ENCODE measurements at places on chromosomes 16 and 17.

GRCh38 chr17:31598921-31599571, 207.6 kb downstream of the RAB11FIP4 start:
- H3K4me1 ChIP-seq, result no peaks in the 10 kb centered on the region
- H3K27ac ChIP-seq, result no peak overlapping the region
- H3K27me3 ChIP-seq, result peaks cover 11% of the 10 kb centered on the region
- no peak overlapping the region for H3K4me3 ChIP-seq
- no peak for DNase-seq

DNA sequence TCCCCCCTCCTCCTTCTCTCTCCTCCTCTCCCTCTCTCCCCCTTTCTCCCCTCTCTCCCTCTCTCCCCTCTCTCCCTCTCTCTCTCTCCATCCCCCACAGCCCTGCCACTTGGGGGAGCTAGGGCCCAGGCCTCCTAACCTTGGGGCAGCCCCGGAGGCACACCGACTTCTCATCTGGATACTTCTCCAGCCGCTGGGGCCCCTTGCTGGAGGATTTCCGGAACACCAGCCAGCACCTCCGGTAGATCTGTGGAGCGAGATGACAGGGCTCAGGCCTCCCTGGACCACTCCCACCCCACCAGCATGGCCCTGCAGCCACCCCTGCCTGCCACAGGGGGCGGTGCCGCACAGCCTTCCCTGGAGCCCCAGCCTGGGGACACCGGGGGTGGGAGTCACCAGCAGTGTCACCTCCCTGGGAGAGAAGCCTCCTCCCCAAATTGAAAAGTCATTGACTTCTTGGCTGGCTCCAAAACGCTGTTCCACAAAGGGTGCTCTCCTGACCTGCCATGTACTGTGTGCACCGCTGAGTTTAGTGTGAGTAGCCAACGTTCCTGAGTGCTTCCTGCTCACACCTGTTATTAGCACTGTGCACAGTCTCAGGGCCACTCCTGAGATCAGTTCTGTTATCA, 10.5 kb downstream of the DOK4 start:
- no peak overlapping the region for H3K27ac ChIP-seq
- H3K27me3 ChIP-seq, result no peaks in the 10 kb centered on the region
- H3K4me3 ChIP-seq, result no peak overlapping the region
- peak; percentile 91 for DNase-seq
- H3K4me1 ChIP-seq, result peaks cover 46% of the 10 kb centered on the region

DNA sequence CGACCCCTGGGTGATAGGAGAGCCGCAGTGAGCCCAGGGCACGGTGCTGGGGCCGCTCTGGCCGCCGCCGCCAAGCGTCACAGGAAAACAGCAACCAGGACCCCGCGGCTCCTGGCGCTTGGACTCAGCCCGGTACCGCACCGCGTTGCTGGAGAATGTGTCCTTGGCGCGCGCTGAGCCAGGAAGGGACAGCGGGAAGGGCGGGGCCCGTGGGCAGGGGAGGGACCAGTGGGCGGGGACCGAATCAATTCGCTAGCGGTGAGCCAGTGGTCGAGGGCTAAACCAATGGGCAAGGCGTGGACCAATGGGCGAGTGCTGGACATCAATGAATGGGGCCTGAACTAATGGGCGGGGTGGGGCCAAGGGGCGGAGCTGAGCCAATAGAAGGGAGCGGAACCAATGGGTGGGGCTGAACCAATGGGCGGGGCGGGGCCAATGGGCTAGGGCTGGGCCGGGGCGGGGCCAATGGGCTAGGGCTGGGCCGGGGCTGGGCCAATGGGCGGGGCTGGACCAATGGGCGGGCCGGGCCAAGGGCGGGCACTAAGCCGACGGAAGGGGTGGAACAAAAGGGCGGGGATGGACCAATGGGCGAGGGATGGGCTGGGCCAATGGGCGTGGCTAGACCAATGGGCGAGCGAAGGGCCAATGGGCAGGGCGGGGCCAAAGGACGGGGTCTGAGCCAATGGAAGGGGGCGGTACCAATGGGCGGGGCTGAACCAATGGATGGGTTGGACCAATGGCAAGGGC, 6.3 kb upstream of the FLYWCH1 start:
- DNase-seq, result peak; percentile 99
- peak overlapping the region; percentile 99 for H3K4me3 ChIP-seq
- peak overlapping the region; percentile 94 for H3K27ac ChIP-seq
- H3K27me3 ChIP-seq, result no peaks in the 10 kb centered on the region

- peaks cover 13% of the 10 kb centered on the region for H3K27me3 ChIP-seq
- no peak for DNase-seq
- no peaks in the 10 kb centered on the region for H3K36me3 ChIP-seq
- no peak overlapping the region for H3K27ac ChIP-seq
Measured at GRCh38 chr17:76865174-76865573, 3.0 kb upstream of the MGAT5B start.

DNA sequence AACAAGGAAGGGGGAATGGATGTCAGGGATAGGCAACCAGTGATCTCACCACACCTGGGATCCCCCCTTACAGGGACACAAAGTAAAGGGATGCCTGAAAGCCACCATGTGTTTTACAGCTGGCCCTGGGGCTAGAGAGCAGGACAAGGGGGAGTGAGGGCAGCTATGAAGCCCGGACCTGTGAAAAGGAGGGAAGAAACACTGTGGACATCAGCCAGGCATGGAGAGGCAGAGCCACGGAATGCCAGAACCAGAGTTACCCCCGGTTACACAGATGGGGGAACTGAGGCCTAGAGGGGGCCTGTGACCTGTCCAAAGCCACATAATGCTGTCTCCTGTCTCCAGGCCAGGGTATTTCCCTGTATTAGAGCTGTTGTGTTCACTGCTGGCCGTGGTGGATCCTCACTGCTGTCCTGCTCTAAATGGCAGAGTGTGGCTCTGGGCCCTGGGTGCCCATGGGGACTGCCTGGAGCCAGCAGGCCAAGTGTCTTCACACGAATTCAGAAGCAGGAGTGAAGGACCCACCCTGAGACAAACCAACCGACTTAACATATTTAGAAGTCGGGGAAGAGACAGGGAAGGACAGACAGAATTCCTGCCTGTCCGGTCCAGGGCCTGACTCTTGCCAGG, 29.7 kb upstream of the ITGA3 start:
- peaks cover 4% of the 10 kb centered on the region for H3K4me1 ChIP-seq
- peaks cover 7% of the 10 kb centered on the region for H3K27me3 ChIP-seq
- no peak overlapping the region for H3K27ac ChIP-seq

- no peak for DNase-seq
- no peak overlapping the region for H3K27ac ChIP-seq
- H3K36me3 ChIP-seq, result no peaks in the 10 kb centered on the region
- no peaks in the 10 kb centered on the region for H3K4me1 ChIP-seq
Measured at GRCh38 chr17:6660805-6661463, 9.4 kb downstream of the C17orf100 start.

- H3K4me1 ChIP-seq, result no peaks in the 10 kb centered on the region
- H3K27me3 ChIP-seq, result no peaks in the 10 kb centered on the region
- H3K27ac ChIP-seq, result no peak overlapping the region
- DNase-seq, result no peak
Measured at GRCh38 chr16:77500934-77501664, 66.3 kb upstream of the ADAMTS18 start.

DNA sequence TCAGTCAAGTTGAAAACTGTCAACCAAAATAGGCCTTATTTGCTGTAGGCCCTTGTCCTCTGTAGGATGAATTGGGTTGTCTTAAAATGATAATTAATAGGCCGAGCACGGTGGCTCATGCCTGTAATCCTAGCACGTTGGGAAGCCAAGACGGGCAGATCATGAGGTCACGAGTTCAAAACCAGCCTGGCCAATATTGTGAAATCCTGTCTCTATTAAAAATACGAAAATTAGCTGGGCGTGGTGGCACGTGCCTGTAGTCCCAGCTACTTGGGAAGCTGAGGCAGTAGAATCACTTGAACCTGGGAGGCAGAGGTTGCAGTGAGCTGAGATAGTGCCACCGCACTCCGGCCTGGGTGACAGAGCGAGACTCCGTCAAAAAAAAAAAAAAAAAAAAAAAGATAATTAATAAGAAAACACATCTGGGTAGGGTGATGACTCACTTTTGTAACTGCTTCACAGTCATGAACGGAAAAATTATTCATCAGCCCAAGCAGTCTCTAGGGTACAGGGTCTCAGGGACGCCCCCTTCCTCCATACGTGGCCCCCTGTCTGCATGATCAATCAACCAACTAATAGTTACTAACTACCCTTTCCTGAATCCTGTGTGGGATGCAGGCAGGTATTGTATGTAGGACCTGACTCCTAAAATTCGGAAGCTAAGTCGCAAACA, 137.0 kb upstream of the RCVRN start:
- no peaks in the 10 kb centered on the region for H3K27me3 ChIP-seq
- H3K4me3 ChIP-seq, result no peak overlapping the region
- no peak overlapping the region for H3K27ac ChIP-seq
- no peak for DNase-seq
- no peaks in the 10 kb centered on the region for H3K36me3 ChIP-seq

- H3K4me3 ChIP-seq, result no peak overlapping the region
- no peaks in the 10 kb centered on the region for H3K4me1 ChIP-seq
- H3K27me3 ChIP-seq, result no peaks in the 10 kb centered on the region
- no peaks in the 10 kb centered on the region for H3K36me3 ChIP-seq
- no peak overlapping the region for H3K27ac ChIP-seq
- no peak for DNase-seq
Measured at GRCh38 chr17:78977997-78978973, 1.4 kb downstream of the LGALS3BP start.

GRCh38 chr16:19884611-19885450, at the start of gene GPRC5B:
Gene GPRC5B (minus strand): TSS chr16:19884848. CDS start chr16:19872845, 12,003 bp downstream.
- no peak within 1 kb of the TSS for H3K27ac ChIP-seq
- H3K36me3 ChIP-seq, result no peaks in the 10 kb centered on the region
- H3K4me3 ChIP-seq, result peak within 1 kb of the TSS; percentile 43
- no peaks in the 10 kb centered on the region for H3K27me3 ChIP-seq
